ENCODE measurements at places on chromosomes 5 and 9.

- no peak for DNase-seq
Measured at GRCh38 chr9:69963803-69964202, 79.8 kb upstream of the MAMDC2 start.

DNA sequence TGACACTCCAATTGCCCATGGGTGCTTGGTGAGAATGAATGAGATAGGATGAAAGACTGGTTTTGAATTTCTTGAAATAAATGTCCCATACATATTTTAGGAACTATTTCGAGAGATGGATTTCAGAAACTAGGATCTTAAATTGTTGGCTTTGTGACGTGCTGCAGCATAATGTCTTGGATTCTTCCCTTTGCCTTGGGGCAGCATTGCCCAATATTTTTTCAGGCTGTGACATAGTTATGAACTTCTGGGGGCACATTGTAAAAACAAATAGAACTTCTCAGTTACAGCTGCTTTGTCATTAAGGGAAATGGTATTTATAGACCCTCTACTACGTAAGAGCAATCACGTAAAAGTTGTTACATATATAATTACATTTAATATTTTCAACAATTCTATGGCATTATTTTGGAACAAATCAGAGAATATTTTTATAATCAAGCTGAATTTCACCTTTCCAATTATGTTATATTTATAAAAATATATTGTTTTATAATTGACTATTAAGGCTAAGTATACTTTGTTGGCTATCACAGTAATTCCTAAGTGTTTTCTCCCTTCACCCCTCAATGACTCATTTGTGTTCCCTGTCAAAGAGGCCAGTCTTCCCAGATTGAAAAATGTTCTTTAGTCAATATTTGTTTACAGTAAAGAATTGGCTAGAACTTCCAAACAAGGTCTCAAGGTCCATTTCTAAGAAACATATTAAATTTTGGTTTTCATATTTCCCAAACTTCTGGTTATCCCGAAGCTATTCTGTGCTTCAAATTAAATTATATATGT lies 1388.3 kb upstream of the ACO1 start:
- no peak for DNase-seq

GRCh38 chr9:92942688-92943616 lies 4.4 kb upstream of the FGD3 start:
- no peak for DNase-seq

DNA sequence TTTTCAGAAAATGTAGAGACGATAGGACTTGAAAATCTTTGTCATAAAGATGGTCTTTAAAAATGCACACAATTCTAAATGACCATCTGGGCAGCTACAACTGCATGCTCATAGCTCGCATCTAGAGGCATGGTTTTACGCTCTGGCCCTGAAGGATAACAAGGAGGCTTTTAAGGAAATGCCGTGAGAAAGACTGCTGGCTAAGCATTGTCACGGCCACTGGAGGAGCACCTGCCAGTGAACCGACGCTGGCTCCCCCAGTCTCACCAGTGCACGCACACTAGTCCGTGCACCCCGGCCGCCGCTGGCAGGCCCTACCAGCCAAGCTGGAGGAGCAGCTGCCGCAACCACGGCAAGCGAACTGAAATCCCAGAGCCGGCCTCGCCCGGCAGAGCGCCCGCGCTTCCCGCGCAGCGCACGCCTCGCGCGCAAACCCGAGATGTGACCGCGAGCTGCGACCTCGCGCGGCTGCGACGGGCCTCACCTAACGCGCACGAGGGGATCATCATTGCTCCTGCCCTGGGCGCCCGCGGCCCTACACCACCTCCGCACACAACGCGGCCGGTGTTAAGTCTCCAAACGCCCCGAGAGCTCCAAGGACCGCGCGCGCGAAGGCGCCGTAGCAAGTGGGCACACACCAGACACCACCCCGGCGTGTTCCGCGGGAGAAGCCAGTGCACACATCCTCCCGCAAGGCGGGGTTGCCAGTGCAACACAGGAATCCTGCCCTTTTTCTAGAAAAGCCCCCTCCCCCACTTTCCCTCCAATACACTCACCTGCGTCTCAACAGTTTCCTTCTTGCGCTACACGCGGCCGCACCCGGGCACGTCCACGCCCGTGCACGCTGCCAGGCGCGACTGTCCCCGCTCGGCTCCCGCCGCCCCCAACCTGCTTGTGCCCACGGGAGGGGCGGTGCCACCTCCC lies 5.3 kb downstream of the ELAVL2 start:
- no peak for DNase-seq

- no peak for DNase-seq
Measured at GRCh38 chr5:60993875-60994571, 49.0 kb downstream of the NDUFAF2 start.

DNA sequence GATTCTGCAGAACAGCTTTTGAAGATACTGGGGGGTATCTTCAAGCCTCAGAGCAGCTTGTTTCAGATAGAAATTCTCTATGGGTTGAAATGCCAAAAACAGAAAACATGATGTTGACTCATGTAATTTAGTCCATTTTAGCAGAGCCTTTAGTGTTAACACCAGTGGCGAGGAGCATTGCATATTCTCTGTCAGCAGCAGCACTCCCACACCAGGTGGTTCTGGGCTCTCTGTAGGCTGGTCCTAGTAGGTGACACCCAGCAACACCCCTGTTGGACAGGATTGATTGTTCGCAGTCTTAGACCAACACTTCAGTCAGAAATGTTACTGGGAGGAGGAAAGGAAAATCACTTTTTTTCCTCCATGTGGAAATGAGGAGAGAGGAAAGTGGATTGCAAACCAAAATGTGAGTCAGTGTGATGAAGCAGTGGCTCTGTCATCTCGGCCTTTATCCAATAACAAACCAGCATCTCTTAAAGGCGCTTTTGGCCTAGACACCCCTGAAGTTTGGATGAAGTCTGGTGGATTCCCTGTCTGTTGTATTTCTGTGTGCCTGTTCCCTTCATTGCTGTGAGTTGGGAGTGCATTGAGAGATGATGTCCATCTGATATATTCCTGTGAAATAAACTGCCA lies 16.8 kb downstream of the SLC46A2 start:
- no peak for DNase-seq

GRCh38 chr5:7464182-7464581 lies 68.2 kb downstream of the ADCY2 start:
- DNase-seq = no peak

DNA sequence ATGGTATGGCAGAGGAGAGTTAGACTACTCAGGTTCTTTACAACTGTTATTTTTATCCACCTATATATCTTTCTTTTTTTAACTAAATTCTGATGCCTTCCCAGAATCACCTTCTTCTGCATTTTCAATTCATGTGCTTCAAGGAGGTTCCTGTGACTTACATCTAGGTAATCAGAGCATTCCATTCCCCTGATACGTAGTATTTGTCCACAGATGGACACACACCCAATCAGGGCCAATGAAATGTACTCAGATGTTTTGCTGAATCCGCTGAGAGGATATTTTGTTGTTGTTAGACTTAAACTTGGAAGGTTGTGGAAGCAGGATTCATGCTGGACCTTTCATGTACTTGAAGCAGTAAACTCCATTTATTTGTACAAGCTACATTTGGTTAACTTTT lies 159.4 kb upstream of the FER start:
- DNase-seq = no peak

GRCh38 chr5:148884339-148885020 lies 58.1 kb downstream of the ADRB2 start:
- DNase-seq = no peak

DNA sequence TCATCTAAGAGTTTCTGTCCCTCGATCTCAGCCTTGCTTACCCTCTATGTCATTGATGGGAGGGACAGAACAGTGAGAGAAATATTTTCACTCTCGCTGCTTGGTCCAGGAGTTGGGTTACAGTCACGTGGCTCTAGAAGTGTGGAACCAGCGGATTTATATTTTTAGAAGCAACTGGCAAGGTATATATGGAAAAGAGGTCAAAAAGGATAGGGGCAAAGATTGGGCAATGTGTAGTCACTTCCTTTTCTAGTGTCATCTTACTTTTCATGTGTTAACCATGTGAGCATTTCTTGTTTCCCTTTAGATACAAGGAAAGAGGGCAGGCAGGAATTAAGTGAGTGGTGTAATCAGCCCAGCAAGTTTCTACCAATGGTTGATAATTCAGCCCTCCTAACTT lies 111.5 kb upstream of the ZNF366 start:
- DNase-seq = no peak
